Osteoblast (primary cell): ENCODE measurements at places on chromosomes 6 and 20. TPM values are rescaled to one million over a fixed set of nuclear protein-coding genes. Genes with fewer than 3 reads are reported as not detected.

Gene EPHA7
- 0.29 TPM in 1 of 2 replicates, not detected in the other for total RNA-seq

- DNase-seq, result no peak
These were observed 19.9 kb upstream of the RIPOR3 start for GRCh38 chr20:50711113-50711825.

Gene IBTK
- total RNA-seq, result 70.6 and 72.8 TPM in 2 replicates

GRCh38 chr6:79796197-79796596 lies 151.2 kb downstream of the ELOVL4 start:
- DNase-seq, result no peak

- DNase-seq, result no peak
These were observed 43.9 kb upstream of the NOX3 start for GRCh38 chr6:155499574-155499973.

DNA sequence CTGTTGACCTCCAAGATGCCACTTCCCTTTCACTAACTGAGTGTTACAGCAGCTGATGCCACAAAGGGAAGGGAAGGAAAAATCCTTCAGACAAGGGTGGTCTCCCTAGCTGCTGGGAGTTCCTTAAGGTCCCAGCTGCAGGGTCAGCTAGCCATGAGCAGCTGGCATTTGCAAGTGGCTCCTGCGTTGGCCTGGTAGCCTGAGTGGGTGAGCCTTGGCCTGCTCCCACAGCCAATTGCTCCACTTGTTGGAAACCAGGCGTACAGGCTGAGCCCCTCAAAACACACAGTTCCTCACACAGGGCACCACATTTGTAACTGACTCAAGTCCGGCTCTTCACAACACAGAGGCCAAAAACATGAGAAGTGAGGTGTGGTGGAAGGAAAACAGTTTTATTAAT lies 16.7 kb downstream of the TTK start:
- no peak for DNase-seq
